Activated naive CD8-positive, alpha-beta T cell treated with anti-CD3 and anti-CD28 coated beads for 36 hours (primary cell): ENCODE measurements at places on chromosomes 7 and 10.
A peak's percentile ranks its signal among the peaks of the same experiment; 100 is the strongest.

DNA sequence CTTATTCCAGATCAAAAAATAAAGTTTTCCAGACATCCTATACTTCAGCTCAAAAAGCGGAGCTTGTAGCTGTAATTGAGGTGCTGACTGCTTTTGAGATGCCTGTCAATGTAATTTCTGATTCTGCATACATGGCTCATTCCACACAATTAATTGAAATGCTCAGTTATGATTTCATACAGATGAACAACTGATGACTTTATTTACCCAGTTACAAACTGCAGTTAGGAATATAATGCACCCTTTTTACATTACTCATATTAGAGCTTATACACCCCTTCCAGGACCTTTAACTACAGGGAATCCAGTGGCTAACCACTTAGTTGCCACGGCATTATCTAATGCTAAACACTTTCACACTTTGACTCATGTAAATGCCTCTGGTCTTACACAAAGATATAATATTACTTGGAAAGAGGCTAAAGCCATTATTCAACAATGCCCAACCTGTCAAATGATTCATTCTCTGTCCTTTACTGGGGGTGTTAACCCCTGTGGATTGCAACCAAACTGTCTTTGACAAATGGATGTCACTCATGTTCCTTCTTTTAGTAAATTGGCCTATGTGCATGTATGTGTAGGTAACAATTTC is 147.3 kb downstream of the ZNF33B start:
- DNase-seq, result no peak

GRCh38 chr10:131975003-131975402 is 6.7 kb downstream of the BNIP3 start:
- DNase-seq, result no peak

- DNase-seq, result no peak
Observed at GRCh38 chr10:239109-239508, 103.9 kb downstream of the ZMYND11 start.

- DNase-seq, result peak; percentile 17
Observed at GRCh38 chr7:138449580-138449979, 10.5 kb upstream of the TRIM24 start.

DNA sequence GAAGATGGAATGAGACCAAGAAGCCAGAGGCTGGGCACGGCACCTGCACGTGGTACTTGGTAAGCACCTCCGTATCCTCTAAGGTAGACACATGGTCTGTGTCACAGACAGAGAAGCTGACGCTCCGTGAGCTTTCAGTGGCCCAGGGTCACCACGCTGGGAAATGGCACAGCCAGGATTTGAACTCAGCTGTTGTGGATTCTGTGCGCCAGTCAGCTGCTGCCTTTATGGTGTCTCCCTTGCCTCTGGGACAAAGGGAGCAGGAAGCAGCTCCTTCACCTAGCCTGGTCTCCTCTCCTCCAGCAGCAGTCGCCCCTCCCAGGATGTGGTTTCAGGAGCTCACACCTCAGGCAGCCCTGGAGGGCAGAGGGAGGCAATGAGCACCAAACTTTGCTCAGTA is 110.8 kb downstream of the ARHGAP22 start:
- no peak for DNase-seq

GRCh38 chr10:124762281-124762680 is 18.1 kb upstream of the FAM53B start:
- DNase-seq, result no peak

DNA sequence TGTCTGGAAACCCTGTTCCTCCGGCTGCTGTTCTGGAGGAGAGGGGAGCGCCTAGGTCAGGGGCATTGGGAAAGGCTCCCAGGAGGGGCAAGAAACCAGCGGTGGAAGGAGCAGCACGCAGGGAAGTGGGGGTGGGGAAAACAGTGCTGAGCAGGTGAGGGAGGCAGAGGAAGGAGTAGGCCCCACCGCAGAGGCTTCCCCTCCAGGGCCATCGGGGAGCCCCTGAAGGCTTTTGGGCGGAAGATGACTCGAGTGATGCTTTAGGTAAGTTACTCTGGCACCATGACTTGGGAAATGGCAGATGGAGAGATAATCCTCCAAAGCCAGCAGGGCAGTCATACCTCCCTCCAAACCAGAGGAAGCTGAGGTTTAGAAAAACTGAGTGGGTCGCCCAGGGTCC is 106.5 kb upstream of the ANLN start:
- no peak for DNase-seq

GRCh38 chr10:34906067-34906965 is 91.2 kb upstream of the PARD3 start:
- DNase-seq, result no peak

- DNase-seq, result no peak
Observed at GRCh38 chr7:40795607-40796006, 660.8 kb downstream of the SUGCT start.

- DNase-seq, result no peak
Observed at GRCh38 chr7:140638173-140638791, 2.3 kb downstream of the DENND2A start.

- DNase-seq, result no peak
Observed at GRCh38 chr7:44760034-44760580, 11.5 kb downstream of the ZMIZ2 start.

DNA sequence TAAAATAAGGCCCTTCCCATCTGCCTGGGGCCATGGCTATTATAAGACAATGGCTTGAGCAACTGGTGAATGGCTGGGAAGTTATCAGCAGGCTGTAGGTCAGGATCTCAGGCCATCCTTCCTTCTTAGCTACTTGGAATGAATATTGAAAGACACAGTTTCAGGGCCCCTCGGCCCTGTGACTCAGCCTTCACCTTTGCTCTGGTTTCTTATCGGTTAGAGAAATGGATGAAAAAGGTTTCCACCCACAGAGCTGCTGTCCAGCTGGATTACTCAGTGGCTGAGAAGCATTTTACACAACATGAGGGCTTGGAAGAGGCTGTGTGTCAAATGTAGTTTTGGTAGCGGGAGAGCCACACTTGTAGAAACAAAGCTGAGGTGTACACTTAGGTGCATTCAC is 9.4 kb downstream of the ACSL5 start:
- no peak for DNase-seq

DNA sequence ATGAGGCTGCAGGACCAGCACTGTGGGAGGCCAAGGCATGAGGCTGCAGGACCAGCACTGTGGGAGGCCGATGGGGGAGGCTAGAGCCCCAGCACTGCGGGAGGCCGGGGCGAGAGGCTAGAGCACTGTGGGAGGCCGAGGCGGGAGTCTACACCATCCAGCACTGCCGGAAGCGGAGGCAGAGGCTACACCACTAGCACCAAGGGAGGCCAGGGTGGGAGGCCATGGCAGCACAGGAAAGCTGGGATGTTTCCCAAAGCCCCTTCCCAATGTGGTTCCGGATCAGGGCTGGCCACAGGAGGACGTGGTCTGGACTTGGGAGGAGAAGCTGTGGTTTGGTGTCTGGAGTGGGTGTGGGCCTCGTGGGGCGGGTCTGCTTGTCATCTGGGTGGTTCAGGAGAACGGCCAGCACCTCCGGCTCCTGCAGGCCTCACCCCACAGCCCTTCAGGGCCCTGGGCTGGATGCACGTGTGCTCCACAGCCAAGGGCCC is 43.6 kb downstream of the PDGFA start:
- no peak for DNase-seq

DNA sequence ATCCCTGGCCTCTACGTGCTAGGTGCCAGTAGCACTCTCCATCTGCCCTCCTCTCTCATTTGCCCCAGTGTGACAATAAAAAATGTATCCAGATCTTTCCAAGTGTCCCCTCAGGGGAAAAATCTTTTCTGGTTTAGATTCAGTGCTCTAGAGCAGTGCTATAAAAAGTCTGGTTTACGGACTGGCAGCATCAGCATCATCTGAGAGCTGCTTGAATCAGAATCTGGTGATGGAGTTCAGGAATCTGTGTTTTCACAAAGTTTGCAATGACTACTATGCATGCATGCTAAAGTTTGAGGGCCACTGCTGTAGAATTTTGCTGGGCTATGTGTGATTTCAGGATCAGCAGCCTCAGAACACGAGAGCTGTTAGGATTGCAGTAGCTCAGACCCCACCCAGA is 356.5 kb downstream of the PHF14 start:
- DNase-seq, result no peak

- DNase-seq, result no peak
Observed at GRCh38 chr10:5445006-5445405, 32.6 kb downstream of the NET1 start.

GRCh38 chr10:80455461-80456349 is 1.6 kb downstream of the TSPAN14 start:
- no peak for DNase-seq

DNA sequence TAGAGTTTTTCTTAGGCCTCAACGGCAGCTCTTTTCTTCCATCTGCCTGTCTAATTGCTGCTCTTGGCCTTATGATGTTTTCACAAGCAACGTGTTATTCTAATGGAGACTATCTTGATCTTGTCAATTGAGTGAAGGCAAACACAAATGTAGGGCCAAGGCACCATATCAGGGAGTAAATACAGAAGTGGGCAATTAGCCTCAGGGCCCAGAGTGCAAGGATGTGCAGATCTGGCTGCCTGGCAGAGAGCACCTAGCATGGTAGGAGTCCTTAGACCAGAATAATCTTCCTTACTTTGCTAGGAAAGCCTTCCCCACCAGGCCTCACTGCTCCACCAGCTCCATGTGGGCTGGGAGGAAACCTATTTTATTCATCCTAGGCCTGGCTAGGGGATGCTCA is 590.9 kb downstream of the LRMDA start:
- DNase-seq, result no peak

- no peak for DNase-seq
Observed at GRCh38 chr10:127524908-127525665, 24.0 kb upstream of the NPS start.

- peak; percentile 32 for DNase-seq
Observed at GRCh38 chr10:23293145-23293724, 51.4 kb downstream of the C10orf67 start.

- DNase-seq, result no peak
Observed at GRCh38 chr7:32616625-32617024, 121.3 kb downstream of the AVL9 start.

- DNase-seq, result no peak
Observed at GRCh38 chr10:94002156-94002555, 8.4 kb downstream of the PLCE1 start.

DNA sequence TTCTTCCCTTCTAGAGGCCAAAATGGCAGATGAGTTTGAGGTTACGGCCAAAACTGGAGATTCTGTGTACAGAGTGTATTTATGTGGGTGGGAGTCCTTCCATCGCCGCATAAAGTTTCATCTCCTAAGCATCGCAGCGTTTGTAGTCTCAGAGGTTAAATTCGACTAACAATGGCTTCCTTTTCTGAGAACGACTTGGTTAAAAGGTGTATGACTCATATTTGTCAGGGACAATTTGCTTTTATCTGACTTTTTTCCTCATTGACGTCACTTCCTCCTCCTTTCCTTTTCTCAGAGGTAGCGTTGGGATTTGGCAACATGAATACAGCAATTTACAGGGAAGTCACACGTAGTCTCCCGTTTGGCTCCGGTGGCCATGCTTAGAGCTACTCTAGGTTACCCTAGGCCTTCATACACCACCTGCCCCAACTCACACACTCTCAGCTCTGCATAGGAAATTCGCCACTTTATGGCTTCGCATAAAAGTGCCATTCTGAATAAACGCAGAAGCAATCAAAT is 37.6 kb upstream of the TCF7L2 start:
- DNase-seq, result no peak

GRCh38 chr7:154853063-154853726 is 149.7 kb downstream of the PAXIP1 start:
- no peak for DNase-seq

DNA sequence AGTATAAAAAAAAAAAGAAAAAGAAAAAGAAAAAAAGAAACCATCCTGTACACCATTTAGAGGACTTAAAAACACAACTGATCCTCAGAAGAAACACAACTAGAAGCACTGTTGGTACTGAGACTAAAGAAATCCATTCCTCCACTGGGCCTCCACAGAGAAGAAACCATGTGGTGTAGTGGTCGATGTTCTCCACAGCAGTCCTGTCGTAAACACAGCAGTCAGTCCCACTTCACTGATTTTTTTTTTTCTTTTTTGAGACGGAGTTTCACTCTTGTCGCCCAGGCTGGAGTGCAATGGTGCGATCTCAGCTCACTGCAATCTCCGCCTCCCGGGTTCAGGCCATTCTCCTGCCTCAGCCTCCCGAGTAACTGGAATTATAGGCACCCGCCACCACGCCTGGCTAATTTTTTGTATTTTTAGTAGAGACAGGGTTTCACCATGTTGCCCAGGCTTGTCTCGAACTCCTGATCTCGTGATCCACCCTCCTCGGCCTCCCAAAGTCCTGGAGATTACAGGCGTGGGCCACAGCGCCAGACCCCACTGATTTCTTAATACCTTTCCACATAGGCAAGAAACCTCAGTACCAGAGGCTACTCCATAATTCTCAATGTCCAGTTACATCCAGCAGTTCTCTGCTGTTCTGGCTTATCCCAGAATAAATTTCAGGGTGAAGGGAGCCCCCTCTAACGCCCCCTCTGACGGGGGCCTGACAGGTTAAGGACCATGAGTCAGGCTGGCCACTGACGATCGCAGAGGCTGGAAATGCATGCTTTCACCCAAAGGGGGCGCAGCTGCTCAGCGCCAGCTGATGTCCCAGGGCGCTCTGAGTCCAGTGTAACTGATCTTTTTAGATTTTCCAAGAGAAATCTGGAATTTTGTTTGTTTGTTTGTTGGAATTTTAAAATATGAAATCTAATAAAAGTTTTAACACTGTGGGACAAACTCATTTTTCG is 24.8 kb upstream of the FFAR4 start:
- DNase-seq, result peak; percentile 12

DNA sequence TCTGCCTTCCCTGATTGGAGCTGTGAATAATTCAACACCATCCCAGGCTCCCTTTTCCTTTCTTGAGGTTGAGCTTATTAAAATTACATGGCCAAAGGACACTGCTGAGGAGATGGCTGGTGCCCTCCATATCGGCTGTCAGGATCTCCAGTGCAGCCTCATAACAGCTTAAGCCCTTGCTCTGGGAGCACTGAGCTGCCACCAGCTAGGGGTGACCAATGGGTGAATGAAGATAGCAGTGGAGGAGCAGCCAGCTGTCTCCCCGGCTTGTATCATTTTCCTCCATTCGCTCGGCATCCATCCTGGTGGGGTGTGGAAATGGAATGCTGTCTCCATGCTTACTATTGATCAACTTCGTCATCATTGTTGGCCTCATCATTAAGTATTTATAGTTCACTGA is 154.6 kb downstream of the TMEM178B start:
- no peak for DNase-seq

GRCh38 chr10:34816501-34817002 is 1.5 kb upstream of the PARD3 start:
- no peak for DNase-seq

- DNase-seq, result no peak
Observed at GRCh38 chr10:123869020-123869414, 22.6 kb downstream of the CPXM2 start.
